ENCODE measurements at places on chromosomes 7 and 10.

- no peak for DNase-seq
Measured at GRCh38 chr7:122442929-122443328, 138.4 kb upstream of the FEZF1 start.

GRCh38 chr10:22821501-22821900 lies 106.4 kb upstream of the ARMC3 start:
- DNase-seq: no peak

DNA sequence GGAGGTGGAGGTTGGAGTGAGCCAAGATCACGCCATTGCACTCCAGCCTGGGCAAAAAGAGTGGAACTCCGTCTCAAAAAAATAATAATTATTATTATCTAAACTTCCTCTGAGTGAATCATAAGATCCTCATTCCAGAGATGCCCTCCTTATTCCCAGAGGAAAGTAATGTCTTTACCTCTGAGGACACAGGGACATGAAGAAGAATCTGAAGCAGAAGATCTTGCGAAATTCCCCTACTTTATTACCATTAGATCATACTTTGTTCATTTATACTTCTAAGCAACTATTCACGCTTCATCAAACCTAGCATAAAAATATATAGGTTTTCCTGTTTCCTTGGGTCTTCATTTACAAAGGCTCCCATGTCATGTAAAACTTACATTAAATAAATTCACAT lies 143.1 kb downstream of the ETV1 start:
- DNase-seq: no peak

GRCh38 chr10:130638991-130639390 lies 502.8 kb downstream of the GLRX3 start:
- no peak for DNase-seq

GRCh38 chr10:92005978-92006377 lies 82.4 kb downstream of the BTAF1 start:
- no peak for DNase-seq

- DNase-seq: no peak
Measured at GRCh38 chr10:35739998-35740397, 97.9 kb upstream of the FZD8 start.

GRCh38 chr7:83866582-83866981 lies 217.6 kb upstream of the SEMA3E start:
- no peak for DNase-seq

DNA sequence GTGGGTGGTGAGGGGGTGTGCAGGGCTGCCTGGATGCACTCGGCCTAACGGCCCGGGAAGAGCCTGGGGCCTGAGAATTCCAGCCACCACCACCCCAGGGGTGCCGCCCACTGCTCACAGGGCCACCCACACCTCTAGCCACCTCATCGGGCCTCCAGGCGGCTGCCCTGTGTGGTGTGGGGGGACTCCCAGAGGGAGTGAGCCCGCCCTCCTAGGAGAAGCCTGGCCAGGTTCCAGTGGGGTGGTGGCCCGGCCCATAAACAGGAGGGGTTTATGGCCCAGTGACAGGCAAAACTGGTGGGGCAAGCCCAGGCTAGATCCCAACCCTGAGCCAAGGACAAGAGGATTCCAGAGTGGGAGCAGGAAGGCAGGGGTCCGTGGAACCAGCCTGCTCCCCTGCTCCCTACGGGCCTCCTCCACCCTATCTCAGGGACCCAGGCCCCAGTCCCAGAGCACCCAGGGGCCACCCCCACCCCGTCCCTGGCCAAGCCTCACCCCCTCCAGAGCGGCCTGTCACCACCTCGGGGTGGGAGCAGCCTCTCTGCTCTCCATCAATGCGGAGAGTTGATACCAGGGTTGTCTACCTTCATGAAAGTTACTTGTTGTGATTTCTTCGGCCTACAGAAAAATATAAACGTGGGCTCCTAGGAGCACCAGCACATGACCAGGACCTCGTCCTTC lies 20.2 kb upstream of the PDGFA start:
- DNase-seq: no peak

GRCh38 chr7:100823140-100823525 lies 4.2 kb downstream of the EPHB4 start:
- DNase-seq: no peak

GRCh38 chr10:97517096-97517750 lies 18.5 kb downstream of the UBTD1 start:
- DNase-seq: no peak

GRCh38 chr10:112593023-112593422 lies 146.0 kb downstream of the VTI1A start:
- no peak for DNase-seq

DNA sequence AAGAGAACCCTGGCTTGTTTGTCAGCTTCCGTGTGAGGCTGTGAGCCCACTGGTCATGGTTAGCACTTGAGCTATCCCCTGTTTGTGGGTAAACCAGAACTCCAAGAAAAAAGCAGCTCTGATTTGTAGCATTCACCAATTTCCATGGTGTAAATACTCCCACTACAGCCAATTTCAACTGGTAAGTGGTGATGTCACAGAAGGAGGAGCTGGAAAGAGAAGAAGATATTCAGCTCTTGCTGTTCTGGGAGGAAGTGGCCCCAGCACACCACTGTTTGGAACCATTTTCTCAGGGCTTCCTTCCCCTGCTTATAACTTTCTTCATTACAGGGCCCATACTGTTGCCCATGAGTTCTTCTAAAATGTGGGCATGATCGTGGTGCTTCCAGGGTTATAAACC lies 500.1 kb upstream of the ZMIZ1 start:
- no peak for DNase-seq

DNA sequence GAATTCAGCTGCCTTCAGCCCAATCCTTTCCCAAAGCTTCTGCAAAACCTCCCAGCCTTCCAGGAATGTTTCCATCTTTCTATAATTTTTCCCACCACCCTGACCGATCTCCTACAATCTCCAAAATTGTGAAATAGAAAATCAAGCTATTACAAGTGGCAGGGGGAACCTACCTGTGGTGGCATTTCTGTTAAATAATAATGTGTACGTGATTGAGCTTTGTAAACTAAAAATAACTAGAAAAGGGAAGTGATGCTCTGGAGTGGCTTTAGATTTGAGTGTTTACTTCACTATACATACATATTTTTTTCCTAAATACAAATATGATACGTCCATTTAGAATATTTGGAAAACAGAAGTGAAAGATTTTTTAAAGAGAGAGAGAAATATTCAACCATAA lies 593.6 kb downstream of the GRM8 start:
- DNase-seq: no peak

DNA sequence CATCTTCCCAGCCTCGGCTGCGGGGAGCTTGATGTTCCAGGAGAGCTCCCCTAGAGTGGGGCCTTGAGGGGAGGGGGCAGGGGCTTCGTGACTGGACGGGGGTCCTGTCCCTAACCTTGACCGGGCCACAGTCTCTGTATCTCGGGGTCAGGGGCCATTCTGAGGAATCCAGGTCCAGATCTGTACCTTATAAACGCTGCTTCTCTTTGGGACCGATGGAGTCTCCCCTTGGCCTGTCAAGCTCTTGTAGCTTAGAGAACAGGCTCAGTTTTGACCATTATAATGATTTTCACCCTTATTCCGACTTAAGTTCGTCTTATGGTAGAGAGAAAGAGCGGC lies 831 bp downstream of the ZKSCAN5 start:
- DNase-seq: no peak
